Pons (tissue), 1 donor: ENCODE measurements at places on chromosomes 4 and X.
A peak's percentile ranks its signal among the peaks of the same experiment; 100 is the strongest.

DNA sequence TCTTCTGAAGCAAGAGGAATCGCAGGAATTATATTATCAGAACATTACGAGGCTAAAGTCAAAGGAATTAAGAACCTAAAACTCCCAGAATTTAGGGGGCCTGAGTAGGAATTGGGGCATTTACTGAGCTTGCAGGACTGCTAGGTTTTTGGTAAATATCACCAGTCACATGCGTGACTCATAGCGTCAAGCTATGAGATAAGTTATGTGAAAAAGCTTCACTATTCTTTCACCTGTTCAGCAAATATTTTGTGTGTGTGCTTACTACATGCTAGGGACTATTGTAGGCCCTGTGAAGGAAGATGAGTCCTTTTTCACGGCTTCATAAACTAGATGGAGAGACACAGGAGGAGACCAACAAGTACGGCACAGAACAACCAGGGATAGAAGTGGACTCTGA is 52.2 kb downstream of the MAGEA10 start:
- DNase-seq = no peak

GRCh38 chr4:15990570-15991285 is 27.8 kb upstream of the FGFBP2 start:
- DNase-seq = no peak

DNA sequence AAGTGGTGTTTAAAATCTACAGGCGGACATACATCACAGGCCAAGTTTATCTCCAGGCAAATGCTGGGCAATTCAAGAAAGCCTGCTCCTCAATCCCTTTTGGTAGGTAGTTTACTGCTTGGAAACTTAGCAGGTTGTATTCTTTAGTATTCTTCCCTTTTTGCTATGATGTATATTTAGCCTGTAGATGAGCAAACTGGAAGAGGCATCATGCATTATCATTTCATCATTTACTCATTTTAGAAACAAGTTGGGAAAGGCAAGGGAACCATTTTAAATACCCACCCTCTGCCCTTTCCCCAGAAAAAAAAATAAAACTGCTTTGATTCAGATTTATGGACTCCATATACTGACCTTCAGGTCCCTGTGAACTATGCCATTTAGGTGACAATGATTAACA is 213.2 kb downstream of the CAMK2D start:
- DNase-seq = no peak

GRCh38 chr4:88629826-88630225 is 37.5 kb downstream of the HERC3 start:
- DNase-seq = no peak

DNA sequence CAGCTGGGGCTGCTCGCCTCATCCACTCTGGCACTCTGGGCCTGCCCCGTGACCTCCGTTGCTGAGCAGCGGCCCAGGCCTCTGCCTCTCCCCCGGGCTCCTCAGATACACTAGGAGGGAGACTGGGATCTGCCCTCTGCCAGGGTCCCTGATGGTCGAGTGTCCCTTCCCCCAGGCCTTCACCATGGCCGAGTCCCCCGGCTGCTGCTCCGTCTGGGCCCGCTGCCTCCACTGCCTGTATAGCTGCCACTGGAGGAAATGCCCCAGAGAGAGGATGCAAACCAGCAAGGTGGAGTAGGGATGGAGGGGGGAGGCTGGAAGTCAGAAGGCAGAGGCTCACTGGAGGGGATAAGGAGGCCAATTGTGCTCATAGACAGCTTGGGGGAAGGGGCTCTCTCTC is 1.7 kb downstream of the GDPD2 start:
- DNase-seq = no peak

- peak; percentile 66 for DNase-seq
Observed at GRCh38 chr4:83282049-83282535, 2.5 kb downstream of the COQ2 start.

- DNase-seq = no peak
Observed at GRCh38 chrX:10064736-10065135, 92.0 kb upstream of the CLCN4 start.

GRCh38 chr4:86816501-86817273 is 32.5 kb downstream of the SLC10A6 start:
- DNase-seq = no peak

DNA sequence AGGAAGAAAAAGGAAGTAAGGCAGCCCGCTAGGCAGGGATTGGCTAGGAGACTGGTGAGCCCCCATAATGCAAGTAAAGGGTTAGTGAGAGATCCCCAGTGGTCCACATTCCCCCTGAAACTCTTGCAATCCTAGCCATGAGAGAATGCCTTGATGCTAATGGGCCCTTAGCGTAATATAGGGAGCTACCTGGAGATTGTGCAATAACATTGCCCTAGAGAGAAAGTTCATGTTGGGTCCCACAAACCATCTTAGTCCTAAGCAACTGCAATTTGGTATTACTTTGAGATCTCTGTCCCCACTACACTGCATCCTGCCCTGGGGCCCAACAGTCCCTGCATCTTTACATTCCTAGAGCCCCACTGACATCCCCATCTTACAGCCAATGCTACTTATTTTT is 188.5 kb downstream of the KLHL4 start:
- no peak for DNase-seq

DNA sequence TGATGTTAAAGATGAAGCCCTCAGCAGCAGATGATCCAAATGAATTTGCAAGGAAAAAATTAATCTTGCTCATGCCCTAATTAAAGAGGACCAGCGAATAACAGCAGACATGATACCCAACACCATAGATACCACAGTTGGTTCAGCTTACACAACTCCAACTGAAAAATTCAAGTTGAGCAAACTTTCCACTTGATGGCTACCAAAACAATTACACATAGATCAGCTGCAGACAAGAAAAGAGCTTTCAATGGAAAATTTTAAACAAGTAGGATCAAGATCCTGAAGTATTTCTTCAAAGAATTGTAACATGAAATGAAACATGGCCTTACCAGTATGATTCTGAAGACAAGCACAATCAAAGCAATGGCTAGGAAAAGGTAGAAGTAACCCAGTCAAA is 90.0 kb downstream of the KLHL13 start:
- DNase-seq = no peak

GRCh38 chr4:44535981-44536380 is 87.4 kb upstream of the KCTD8 start:
- DNase-seq = no peak
